ENCODE measurements at places on chromosomes 5 and 9.

- no peak for DNase-seq
Measured at GRCh38 chr5:69170495-69170894, 3.5 kb downstream of the CCNB1 start.

DNA sequence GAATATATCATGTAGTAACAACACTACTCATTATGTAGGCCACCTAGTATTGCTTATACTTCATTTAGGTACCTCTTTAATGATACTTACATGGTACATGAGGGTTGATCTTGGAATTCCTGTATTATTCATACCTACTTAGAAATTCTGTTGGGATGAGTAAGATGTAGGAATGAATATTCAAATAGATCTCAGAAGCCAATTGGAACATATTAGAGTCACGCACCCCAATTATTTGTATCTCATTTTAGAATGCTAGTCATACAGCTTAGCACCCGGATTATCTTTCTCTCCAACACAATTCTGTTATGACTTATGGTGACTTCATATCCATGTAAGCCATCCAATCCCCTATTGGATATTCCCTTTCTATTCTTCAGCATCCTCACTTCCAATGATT is 106.7 kb upstream of the SH3GL2 start:
- DNase-seq = no peak

DNA sequence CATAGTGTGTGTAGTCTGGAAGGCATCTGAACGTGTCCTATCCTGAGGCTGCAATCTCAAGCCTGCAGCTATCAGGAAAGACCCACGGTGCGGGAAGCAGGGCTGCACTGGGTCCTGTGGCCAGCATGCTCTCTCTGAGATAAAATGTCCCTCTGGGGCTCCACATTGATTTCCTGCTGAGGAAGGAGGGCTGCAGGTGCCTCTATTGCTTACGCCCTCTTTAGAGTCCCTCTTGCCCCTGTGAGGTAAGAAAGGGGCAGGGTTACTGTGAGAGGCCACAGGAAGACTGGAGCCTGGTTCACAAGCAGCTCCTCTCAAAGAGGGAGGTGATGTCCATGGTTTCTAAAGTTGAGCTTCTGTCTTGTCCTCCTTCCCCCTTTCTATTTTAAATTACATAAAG is 299.9 kb upstream of the RFX3 start:
- DNase-seq = no peak

GRCh38 chr9:96392263-96392662 is 8.8 kb upstream of the SLC35D2 start:
- no peak for DNase-seq

- DNase-seq = no peak
Measured at GRCh38 chr5:14727928-14728458, 63.5 kb downstream of the OTULIN start.

DNA sequence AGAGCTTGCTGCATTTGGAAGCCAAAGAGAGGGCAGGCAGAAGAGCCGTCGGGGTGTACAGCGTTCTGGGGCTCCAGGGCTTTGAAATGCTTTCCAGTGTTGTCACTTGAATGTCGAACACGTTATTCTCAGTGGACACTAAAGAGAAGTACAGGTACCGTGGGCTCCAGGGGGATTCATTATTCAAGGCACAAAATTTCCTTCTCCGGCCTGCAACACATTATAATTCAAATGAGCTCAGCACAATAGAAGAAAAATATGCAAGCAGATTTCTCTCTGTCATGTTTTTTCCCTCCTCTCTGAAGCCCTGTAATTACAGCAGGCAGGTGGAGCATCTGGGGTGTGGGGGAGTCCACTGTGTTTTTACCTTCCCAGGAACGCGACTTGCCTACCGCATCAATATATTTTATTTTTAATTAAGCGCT is 293.1 kb downstream of the ZSWIM6 start:
- DNase-seq = no peak

DNA sequence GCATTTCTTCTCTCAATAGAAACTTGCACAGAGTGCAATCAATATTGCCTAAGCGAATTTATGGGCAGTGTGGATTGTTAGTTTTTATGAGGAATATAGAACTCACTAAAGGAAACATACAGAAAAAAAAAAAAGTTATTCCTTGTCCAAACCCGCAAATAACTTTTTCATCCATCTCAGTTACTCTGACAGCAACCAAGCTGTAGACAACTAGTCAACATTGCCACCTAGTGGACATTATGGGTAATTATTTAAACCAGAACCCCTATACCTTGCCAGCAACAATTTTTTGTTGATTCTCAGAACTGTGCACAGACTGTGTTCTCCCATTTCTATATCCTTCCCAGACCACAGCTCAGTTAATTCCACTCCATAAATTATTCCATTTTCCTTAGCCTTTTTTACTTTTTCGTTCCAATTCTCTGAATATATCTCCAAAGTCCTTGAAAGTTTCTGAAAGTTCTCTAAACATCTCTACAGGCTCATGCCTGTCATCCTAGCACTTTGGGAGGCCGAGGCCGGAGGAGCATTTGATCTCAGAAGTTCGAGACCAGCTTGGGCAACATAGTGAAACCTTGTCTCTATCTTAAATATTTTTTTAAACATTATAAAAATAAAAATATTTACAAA is 2.6 kb upstream of the AFAP1L1 start:
- DNase-seq = peak; percentile 41

DNA sequence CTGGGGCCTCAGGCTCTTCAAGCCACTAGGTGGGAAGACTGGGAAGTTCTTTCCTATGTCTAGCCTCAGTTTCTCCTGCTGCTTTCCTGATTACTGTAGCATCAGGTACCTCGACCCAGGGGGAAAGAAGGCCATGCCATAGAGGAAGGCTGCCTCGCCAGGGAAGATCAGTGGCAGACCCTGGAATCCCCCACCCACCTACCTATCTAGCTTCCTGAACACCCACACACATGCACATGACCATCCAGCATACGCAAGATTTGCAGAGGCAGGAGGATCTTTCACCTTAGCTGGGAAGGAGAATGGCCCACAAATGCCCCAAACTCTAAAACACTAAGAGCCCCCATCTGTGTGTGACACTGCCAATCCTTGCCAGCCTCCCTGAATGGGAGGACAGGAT is 8.0 kb downstream of the NR5A1 start:
- DNase-seq = no peak

All from GM12865 (cell line).